Stimulated activated CD8-positive, alpha-beta memory T cell treated with anti-CD3 and anti-CD28 coated beads, Interleukin-4, amount 100 ng/mL, for 4 hours (primary cell): ENCODE measurements at places on chromosomes 5 and 9.

DNA sequence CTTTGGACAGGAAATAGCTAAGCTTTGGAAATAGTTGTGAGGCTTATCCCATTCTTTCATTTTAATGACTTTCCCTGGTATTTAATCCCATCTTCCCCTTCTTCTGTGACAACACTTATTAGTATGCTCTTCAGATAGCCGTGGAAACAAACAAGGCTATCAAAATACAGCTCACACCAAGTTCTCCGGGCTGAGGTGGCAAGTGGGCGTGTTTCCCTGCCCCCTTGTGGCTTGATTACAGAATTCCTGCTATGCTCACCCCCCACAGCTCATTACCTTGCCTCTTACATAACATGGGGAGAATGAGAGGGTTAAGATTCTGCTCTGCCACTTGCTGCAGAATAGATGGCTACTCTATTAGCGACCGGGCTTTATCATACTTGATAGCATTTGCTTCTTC lies 437.1 kb upstream of the TLE4 start:
- DNase-seq: no peak

GRCh38 chr5:108607421-108607820 lies 140.3 kb upstream of the FER start:
- DNase-seq: no peak

GRCh38 chr5:133811168-133811567 lies 157.3 kb downstream of the C5orf15 start:
- no peak for DNase-seq

GRCh38 chr9:16143310-16143709 lies 590.5 kb downstream of the CCDC171 start:
- no peak for DNase-seq

GRCh38 chr9:107489144-107489673 lies 360 bp downstream of the KLF4 start:
- DNase-seq: no peak

- no peak for DNase-seq
Observed at GRCh38 chr5:168073311-168073710, 218.1 kb upstream of the WWC1 start.

- DNase-seq: no peak
Observed at GRCh38 chr5:174311531-174312269, 266.2 kb downstream of the NSG2 start.

- no peak for DNase-seq
Observed at GRCh38 chr5:74766418-74766848, 484 bp downstream of the GFM2 start.
